ENCODE measurements at places on chromosomes 13 and 19.

- no peak for DNase-seq
Observed at GRCh38 chr19:49271080-49271753, 53.8 kb downstream of the SLC6A16 start.

DNA sequence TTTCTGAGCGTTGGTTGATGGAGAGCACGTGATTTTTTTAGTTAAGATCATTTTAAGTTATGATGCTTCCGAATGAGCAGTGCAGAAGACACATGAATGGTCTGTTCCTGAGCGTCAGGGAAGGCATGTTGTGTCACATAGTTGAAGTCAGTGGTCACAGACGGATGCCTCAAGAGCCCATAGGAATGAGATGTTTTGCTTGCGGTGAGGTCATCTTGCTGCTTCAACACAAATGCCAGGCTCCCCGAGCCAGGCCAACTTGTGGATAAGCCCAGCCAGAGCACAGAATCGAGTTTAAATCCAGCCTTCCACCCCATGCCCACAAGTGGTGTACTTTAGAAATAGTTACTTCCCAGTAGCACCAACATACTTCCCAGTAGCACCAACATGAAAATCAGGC lies 5.4 kb downstream of the UPF3A start:
- no peak for DNase-seq

- no peak for DNase-seq
Observed at GRCh38 chr13:52955472-52955874, 73.1 kb upstream of the OLFM4 start.

GRCh38 chr19:19140476-19140875 lies 2.2 kb upstream of the TMEM161A start:
- no peak for DNase-seq

DNA sequence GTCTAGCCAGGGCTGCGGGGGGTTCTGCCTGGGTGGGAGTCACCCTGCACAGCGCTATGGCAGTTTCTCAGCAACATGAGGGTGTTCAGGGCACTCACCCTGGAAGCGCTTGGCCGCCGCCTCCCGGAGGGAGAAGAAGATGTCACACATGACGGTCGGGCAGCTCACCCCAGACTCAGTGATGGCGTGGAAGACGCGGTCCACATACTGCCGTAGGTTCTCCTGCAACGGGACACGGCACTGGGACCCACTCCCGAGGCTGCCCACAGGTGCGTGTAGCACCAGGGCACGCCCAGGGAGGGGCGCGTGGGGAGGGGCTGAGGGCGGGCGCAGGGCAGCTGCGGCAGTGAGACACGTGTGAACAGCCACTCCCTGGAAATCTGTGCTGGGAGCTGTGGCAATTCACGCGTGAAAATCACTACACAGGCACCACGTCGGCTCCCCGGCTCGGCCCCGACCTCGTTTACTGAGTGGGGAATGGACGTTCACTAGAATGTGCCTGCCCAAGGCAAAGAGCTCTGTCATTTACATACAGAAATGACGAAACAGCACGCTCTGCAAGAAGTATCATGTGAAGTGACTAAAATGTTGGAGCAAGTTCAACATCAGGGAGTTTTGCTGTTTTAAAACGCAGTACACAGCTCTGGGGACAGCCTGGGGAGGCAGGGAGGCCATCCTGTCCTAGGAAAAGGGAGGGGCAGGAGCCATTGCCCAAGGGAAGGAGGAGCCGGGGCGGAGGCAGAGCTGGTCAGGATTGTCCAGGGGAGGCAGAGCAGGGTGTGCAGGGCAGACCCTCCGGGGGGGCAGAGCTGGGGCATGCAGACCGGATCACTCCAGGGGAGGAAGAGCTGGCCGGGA lies 41.5 kb upstream of the C13orf46 start:
- no peak for DNase-seq
